ENCODE measurements at places on chromosomes 4 and X.

GRCh38 chrX:9501362-9501761, 36.5 kb downstream of the TBL1X start:
- no peak for DNase-seq

DNA sequence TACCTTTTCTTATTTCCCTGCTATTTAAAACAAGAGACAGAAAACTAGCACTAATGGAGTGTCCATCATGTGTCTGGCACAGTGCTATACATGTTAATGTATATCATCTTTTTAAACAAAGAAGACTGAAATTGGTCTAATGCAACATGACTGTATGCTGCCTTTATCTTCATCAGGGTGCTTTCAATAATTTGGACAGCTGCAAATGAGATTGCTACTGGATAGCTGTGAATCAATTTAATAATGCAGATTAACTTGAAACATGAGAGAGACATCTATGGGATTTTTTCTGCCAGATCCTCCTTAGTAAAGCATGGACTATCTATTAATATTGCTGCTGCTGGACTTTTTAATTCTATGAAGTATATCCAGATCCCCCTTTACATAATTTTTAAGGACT, 255.3 kb upstream of the ATOH1 start:
- DNase-seq, result no peak

DNA sequence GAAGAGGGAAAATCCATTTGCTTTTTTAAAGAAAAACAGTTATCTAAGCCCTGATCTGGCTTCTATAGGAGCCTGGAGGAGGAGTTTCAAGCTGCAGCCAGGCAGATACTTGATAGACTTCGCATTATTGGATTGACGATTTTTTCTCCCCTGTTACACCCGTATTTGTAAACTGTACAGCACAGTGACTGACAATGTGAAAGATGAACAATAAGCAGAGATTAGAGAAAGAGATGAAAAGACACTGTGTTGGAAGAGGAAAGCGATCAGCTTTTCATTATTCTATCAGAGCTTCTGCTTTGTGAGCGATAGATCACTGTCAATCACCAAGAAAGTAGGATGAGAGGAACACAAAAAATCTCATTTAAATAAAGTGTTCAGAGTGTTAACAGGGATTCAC, 639.2 kb downstream of the TLL1 start:
- DNase-seq, result no peak

- no peak for DNase-seq
Measured at GRCh38 chr4:39029752-39030694, 2.2 kb downstream of the TMEM156 start.

- no peak for DNase-seq
Measured at GRCh38 chrX:24002167-24002566, 24.8 kb downstream of the KLHL15 start.

DNA sequence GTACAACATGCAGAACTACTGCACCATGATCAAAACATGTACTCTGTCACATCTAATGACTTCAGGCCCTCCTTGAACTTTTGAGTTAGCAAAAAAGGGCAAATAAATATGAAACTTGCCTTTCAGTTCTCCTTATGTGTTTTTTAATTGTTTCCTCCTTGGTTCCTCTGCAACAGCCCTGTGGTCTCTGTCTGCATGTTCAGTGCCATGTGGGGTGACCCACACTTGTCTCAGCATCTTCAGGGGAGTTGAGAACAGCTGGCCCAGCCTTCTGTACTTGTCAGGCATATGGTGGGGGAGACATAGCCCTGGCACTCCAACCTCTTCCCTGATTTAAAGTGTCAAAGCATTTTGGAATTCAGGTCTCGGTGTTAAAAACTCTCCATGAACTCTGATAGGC, 188.0 kb upstream of the PGRMC2 start:
- DNase-seq, result no peak

DNA sequence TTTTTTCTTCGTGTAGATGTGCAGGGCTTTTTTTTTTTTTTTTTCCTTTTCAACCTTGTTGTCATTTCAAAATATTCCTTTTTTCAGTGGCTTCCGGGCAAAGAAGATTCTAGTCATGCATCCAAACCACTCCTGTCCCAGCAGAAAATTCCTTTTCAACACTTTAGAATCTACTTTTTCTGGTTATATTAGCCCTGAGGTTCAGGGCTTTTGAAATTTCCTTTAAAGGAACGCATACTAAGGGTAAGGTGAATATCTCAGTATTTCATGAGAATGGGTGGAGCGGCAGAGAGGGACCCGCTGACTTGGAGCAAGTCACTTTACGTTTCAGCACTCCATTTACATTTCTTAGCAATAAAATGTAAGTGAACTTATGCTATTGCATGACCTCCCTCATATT, 15.6 kb upstream of the TENM3 start:
- no peak for DNase-seq

DNA sequence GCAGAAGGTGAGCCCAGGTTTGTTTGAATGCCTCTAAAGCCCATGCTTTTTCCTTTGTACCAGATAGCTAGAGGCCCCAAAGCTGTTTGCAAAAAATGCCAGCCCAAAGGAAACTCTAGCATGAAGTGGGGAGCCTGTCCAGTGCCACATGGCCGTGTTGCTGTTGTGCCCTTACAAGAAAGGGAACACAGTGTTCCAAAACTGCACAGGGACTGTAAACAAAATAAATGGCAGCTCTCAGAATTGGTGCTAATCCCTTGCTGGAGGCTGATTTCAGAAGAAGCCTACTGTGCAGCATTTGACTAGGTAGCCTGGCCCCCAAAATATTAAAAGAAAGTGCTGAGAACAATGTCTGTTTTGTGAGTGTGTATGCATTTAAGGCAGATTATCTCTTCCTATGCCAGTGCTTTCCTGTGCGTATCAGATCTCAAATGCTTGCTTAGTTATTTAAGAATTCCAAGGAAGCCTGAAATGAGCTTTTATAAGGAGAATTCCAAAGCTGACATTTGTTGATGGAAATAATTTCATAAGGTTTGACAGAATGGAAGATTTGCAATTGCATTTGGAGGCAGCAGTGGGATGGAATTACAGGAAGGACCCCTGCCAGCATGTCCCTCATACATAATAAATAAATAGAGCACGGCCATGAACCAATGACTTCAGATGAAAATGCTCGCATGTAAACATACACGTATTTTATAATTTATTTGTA, 115.7 kb downstream of the IRF2 start:
- no peak for DNase-seq

DNA sequence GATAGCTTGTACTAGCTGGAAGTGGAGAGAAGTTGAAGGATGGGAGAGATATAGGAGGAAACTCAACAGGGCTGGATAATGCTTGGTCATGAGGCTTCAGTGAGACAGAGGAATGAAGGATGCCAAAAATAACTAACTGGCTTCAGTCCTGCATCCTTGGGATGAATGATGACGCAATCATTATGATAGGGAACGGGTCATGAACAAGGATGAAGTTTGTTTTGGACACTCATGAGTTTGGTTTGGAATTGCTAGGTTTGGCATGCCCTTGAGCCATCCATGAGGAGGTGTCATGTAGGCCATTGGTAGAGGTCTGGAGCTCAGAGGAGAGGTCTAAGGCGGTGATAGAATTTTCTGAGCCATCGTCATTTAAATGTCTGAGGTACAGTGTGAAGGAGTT, 160.0 kb upstream of the NHS start:
- no peak for DNase-seq
